NCI-H1694 treated with DMSO at 0.1 percent for 48 hours (cell line): ENCODE measurements at places on chromosomes 11 and 22.

- DNase-seq: no peak
Measured at GRCh38 chr22:48267681-48268080, 1505.2 kb downstream of the TBC1D22A start.

- DNase-seq: no peak
Measured at GRCh38 chr11:95682552-95682951, 107.0 kb downstream of the FAM76B start.

- no peak for DNase-seq
Measured at GRCh38 chr11:130947481-130947880, 31.2 kb upstream of the SNX19 start.

- no peak for DNase-seq
Measured at GRCh38 chr11:115961159-115962003, 457.2 kb upstream of the CADM1 start.

DNA sequence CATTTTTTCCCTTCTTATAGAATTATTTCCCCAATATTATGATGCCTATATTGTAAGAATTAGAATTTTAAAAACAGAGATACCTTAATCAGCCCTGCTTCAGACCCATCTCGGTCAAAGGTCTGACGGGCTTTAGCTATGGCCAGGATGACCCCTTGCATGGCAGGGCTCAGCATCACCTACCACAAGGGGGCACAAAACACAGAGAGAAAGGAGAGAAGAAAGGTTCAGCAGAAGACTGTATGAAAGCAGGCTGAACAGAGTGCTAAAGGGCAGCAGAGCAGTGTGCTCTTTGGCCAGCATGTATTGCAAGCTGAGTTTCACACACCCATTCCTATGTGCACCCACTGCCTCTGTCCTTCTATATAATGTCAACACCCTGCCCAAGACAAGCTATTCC, 26.8 kb downstream of the CLDN25 start:
- DNase-seq: no peak

DNA sequence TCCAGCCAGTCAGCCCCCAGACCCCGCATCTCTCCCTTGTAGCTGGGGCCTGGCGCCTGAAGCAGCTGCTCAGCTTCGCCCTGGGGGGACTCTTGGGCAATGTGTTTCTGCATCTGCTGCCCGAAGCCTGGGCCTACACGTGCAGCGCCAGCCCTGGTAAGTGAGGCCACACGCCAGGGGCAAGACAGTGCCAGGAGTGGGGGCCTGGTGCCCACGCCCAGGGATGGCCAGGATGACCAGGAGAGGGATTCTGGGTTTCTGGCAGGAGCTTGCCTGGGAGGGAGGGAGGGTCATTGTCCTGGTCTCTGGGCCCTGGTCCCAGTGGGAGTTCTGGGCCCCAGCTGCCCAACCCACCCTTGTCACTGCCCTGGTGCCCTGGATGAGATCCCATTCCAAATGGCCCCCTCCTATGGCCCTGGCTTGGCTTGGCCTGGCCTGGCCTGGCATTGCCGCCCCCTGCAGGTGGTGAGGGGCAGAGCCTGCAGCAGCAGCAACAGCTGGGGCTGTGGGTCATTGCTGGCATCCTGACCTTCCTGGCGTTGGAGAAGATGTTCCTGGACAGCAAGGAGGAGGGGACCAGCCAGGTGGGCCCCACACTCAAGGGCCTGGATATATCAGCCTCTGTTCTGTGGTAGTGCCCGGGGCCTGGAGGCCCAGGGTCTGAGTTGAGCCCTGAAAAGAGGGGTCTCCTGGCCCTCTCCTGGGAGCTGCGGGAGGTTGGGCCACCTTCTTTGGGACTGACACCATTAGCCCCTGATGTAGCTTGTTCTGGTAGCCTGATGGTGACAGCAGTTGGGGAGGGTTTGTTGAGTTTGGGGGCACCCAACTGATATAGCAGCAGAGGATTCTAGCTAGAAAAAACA, 3.7 kb downstream of the SLC39A13 start:
- DNase-seq: no peak
